ENCODE measurements at places on chromosomes 3 and 15. TPM values are rescaled to one million over a fixed set of nuclear protein-coding genes. Genes with fewer than 3 reads are reported as not detected.

GRCh38 chr3:183555541-183556081, at the start of gene KLHL6:
Gene KLHL6, minus strand, starts transcription at chr3:183555706. Its CDS starts 53 bp downstream, at chr3:183555653.
- peak; percentile 71 for ATAC-seq

GRCh38 chr3:180624714-180625113, 22.8 kb downstream of the TTC14 start:
- ATAC-seq = no peak

- ATAC-seq = peak; percentile 13
These were observed 239.5 kb upstream of the HES1 start for GRCh38 chr3:193896419-193896818.

GRCh38 chr3:99645277-99646106, 7.1 kb downstream of the COL8A1 start:
- no peak for ATAC-seq

DNA sequence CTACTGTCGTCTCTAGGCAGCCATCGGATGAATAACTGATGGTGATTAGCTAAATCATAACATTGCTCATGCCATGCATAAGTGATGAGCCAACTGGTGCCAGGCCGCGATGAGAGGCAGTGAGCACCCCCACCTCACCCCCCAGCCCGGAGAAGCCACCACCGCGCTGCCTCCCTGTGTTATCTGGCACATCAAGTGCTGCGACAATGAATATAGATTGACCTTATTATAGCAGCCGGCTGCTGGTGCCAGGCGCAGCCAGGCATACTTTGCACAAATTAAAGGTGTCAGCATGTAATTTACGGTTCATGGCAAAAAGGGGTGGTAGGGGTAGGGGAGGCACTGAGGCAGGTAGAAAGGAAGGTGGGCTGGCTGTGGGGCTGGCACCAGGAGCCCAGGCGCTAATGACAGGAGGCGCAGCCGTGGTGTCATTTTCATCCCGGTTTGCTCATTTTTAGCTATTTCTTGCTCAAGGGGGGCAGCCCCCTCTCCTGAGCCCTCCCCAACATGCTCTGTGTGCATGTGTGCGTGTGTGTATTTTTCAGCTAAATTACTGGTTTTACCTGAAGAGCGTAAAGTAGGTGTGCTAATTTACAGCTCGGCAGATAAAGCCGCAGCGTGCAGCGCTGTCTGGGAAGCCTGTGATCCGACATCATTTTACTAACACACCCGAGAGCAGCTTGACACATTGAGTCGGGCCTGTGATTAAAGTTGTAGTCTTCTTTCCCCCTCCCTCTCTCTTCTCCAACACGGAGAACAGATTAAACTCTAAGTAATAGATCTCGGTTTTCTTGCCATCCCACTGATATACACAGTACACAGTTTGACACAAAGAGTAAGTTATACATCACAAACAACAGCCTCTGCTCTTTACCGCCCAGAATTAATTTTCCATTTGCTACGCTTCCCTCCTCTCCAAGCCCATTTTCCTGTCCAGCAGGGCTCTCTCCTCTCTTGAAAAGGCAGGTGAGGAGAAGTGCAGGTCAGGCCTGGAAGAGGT, 212.3 kb downstream of the RPLP1 start:
- ATAC-seq = no peak

DNA sequence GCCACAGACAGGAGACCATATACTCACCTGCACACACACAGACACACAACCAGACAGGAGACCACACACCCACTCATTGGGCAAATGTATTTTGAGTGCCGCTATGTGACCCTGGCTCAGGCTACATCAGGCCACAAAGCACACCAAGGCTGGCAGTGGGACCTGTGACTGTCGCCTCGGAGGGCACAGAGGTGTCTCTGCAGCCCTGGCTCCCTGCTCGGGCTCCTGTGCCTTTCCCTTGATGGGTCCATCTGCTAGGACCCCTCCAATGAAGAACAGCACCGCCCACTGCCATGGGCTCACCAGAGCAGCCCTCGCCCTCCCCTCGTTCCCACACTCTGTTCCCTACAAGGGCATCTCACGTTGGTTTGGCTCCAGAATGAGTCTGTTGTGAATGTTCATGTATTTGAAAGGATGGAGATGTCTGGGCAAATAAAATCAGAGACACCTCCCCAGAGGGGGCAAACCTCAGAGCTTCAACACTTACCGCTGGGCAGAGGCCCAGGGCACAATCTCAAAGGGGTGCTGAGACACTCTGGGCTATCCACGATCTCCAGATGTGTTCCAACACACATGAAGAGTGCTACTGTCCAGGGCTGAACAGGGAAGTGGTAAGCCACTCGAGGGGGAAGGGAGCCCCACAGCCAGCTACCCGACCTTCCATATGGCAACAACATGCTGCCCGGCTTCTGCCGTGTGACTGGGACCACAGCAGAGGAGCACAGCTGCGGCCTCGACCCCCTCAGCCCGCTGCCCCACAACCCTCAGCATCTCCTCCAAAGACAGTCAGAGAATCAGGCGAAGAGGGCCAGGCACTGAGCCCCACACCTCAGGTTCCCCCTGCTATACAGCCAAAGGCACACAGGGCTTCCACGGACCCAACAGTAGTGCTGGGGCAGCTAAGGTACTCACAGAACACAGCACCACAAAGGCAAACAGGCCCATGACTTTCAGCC, 74.9 kb downstream of the OCA2 start:
- ATAC-seq = no peak

- no peak for ATAC-seq
These were observed 495.0 kb upstream of the RGMA start for GRCh38 chr15:93583968-93584367.

GRCh38 chr3:149352556-149352955, 19.1 kb upstream of the TM4SF18 start:
- ATAC-seq = peak; percentile 93

GRCh38 chr3:148074946-148075345, 622.8 kb upstream of the AGTR1 start:
- ATAC-seq = no peak

Gene AHSG
- not detected for total RNA-seq

DNA sequence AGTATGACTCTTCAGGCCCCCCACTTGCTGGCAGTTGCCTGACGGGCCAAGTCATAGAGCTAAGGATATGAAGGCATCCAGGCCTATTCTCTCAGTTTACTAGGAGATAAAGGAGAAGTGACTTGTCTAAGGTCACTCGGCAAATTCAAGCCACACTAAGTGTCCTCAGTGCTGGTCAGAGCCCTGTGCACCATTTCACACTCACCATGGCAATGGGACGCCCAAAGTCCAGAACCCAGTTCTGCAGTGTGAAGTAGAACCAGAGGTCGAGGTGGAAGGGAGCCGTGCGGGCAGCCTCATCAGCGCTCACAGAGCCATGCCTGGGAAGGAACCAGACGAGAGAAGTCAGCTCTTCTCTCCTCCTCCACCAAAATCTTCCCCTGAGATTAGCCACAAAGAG, 11.2 kb downstream of the CLN6 start:
- no peak for ATAC-seq

DNA sequence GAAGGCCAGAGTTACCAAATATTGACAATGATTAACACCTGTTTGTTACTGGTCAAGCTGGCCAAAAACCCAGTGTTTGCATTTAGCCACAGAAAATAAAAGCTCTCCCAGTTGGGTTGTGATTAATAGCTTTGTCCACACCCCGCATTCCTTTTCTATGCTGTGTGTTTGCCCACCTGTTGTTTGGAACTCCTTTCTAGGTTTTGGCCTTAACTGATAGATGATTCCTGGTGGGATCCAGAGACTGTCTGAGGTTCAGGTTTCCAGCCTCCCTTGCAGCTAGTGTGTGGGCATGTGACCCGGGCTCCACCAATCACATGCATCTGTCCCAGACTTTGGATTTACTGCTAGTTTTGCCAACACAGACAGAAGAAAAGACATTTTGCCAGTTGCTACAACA, 83.8 kb downstream of the PTPRG start:
- no peak for ATAC-seq

Measured in esophagus mucosa (tissue), 1 donor.